Keratinocyte (primary cell): ENCODE measurements at places on chromosomes 3 and 15. TPM values are rescaled to one million over a fixed set of nuclear protein-coding genes. Genes with fewer than 3 reads are reported as not detected.

DNA sequence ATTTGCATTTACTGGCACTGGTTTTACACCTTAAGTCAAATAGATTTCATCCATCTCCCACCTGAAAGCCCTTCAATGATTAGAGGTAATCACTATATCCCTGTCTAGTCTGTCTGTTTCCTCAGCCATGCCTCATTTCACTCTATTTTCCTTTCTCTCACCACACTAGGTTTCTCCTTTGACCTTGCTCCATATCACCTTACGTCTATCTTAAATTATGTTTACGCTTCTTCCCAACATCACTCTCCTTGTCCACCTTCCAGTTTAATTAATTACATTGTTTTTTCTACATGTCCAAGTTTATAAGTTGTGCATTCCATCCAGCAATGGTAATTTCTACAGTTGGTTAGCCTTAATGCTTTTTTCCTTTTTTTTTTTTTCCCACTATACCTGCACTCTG is 396.7 kb upstream of the PDZRN3 start:
- DNase-seq, result no peak

DNA sequence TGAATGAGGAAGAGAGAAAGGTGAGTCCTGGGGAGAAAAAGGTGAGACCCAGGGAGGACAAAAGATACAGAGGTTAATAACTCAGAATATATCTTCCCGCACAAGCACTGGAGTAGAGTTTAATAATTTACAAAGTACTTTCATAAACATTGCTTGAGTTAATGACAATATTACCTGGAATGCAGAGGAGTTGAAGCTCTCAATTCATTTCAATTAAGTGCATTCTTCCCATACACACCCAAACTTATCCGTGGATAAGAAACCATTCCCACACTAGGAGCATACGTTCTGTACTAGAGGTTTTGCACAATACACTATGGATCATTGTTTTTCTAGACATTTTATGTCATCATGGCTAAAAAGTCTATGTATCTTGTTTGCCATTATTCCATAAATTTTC is 23.3 kb upstream of the KNG1 start:
- no peak for DNase-seq

- DNase-seq, result no peak
These were observed 158.0 kb downstream of the CHST2 start for GRCh38 chr3:143277531-143277930.

GRCh38 chr3:152331018-152331541 is 62.4 kb downstream of the MBNL1 start:
- peak; percentile 64 for DNase-seq

- DNase-seq, result peak; percentile 69
These were observed 27.2 kb downstream of the FEM1B start for GRCh38 chr15:68304589-68305337.

GRCh38 chr3:88988906-88989305 is 118.5 kb upstream of the EPHA3 start:
- peak; percentile 21 for DNase-seq

- DNase-seq, result no peak
These were observed 4.3 kb upstream of the TSEN2 start for GRCh38 chr3:12479919-12480427.

DNA sequence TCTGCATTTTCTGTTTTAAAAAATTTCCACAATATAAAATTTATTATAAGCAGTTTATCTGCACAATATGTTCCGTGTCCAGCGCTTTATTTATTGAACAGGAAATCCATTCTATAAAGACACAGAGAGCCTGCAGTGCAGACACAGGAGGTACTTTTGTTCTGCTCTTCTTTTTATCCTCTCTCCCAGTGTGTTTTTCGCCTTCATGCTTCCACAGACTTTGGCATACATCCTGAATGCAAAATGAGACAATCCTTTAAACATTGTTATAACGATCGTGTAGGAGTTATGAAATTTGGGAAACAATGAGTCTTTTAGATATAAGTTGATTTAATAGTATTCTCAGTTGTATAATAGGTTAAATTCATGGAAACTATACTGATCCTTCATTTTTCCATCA is 749.2 kb downstream of the NAALADL2 start:
- no peak for DNase-seq

DNA sequence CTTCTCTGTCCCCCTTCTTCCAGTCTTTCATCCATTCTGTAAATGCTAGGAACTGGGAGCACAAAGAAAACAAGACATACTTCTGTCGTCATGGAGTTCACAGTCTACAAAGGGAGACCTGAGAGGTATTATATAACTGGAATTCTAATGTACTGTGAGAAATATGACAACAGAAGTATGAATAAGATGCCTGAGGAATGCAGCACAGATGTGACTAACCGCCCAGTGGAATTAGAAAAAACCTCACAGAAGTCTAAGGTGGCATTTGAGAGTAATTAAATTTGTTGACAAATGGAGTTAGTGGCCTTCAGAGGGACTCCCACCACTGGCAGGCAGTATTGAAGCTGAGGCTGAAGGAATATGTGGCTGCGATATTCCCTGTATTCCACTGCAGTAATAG is 168.5 kb upstream of the FAM3D start:
- no peak for DNase-seq

- no peak for DNase-seq
These were observed 8.8 kb upstream of the MUC20 start for GRCh38 chr3:195711813-195712534.

DNA sequence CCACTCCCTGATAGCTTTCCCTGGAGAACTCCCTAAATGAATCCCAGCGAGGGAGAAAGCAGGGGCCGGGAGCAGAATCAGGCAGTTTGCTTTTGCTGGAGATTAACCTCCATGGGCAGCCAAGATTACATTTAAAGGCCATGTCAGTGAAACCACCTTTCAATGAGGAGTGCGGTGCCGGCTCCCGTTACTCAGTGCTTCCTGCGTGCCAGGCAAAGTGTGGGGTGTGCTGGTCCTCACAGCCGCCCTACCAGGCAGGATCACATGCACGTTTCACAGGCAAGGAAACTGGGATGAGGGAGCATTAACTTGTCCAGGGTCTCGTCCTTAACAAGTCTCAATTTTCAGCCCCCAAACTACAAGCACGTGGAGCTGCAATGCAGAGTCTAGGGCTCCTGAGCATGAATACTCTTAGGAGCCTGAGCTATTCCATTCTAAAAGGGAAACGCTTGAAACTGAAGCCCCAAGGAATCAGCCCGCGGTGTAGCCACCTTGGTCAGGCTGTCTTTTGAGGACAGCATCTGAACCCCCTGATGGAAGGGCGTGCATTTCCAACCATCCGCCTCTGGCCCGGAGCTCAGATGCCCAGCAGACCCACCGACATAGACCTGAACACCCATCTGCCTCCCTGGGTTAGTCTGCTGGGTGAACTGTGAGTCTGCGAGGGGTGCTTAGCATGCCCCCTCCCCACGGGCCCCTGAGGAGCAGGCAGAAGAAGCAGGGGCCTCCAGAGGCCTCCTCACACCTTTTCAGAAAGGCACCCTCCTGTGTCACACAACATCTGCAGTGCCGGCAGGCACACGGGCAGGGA is 5.6 kb downstream of the IGDCC3 start:
- no peak for DNase-seq

DNA sequence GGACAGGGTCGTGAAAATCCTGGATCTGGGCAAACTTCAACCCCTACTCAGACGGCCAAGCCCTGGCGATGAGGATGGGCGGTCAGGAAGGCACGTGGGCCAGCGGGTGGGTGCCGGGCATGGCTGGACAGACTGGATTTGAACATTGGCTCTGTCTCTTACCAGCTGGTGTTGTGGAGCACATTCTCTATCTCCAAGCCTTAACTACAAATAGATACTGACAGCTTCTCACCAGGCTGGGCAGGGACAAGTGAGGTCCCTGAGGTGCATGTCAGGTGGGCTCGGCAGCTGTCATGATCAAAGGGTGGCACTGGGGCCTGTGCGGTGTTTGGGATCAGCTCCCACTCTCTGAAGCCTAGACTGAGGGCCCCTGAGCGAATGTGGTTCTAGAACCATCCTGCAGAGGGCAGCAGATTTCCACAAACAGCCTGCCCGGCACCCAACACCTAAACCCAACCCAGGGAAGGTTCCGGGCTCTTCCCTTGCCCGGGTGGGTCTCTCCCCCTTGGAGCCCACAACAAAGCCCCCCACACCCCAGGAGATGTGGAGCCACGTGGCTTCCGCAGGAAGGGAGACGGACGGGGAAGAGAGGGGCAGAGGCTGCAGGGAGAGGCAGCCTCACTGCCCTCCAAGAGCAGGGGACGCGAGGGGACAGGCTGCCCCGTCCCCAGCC is 58.4 kb downstream of the RGMA start:
- no peak for DNase-seq

GRCh38 chr3:107313711-107314110 is 63.5 kb upstream of the CCDC54 start:
- DNase-seq, result no peak

DNA sequence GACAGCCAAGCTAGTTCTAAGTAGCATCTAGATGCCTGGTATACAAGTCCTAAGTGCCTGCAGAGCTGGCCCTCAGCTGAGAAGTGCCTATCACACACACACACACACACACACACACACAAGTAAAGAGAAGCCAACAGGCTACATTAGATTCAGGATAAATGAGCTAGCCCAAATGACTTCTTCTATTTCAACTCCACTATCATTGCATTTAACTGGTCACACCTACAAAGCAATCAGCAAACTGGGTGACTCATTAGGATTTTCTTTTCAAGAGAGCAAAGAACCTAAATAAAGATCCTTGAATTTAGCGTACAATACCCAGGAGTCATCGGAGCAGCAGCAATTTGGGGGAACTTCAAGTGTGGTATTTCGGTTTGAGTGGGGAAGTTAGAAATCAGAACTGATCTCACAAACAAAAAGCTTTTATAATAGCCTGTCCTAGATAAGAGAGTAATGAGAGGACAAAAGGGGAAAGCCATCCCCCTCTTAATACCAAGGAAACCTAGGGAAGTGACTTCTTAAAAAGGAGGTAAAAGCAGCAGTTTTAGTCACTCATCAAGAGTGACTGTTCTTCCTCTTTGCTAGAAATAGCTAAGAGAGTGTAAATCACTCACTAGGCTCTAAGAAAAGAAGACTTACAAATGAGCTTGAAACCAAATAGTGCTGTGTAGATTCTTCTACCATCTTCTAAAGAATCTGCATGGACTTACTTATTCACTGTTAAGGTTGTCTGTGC is 112.7 kb downstream of the TNIK start:
- no peak for DNase-seq

- DNase-seq, result no peak
These were observed 331.9 kb downstream of the ULK4 start for GRCh38 chr3:41629986-41630385.

DNA sequence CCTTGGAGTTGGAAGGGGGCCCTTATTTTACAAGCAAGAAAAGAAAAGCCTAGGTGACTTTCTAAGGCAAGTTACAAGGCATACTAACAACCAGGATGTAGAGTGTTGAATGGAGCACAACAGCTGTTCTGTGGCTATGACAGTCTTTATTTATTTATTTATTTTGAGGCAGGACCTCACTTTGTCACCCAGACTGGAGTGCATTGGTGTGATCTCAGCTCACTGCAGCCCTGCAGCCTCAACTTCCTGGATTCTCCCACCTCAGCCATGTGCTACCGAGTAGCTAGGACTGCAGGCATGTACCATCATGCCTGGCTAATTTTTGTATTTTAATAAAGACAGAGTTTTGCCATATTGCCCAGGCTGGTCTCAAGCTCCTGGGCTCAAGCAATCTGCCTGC is 973.4 kb downstream of the ROBO1 start:
- DNase-seq, result no peak

- no peak for DNase-seq
These were observed 42.7 kb upstream of the PRICKLE2 start for GRCh38 chr3:64267721-64268604.

DNA sequence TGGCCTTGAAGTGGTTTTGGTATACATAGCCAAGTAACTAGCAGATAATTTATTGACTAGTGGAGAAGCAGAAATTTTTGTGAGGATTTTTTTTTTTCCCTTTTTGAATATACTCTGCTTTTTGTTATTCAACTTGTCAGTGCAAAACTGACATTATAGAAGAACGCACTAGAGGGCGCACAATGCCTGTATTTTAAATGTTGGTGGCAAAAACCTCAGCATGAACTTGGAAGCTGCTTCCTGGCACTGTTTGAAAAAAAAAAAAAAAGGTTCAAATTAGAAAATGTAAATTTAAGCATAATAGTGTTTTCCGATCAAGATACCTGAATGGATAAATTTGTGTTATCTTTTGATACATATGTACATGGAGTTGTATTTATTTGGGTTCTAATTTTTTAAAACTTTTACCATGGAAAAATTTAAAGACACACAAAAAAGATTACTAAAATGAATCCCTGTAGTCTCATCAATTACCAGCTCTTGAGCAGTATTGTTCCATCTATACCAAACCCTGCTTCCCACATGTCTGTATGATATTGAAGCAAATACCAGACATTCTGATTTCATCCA is 56.0 kb downstream of the SLC25A26 start:
- peak; percentile 21 for DNase-seq

DNA sequence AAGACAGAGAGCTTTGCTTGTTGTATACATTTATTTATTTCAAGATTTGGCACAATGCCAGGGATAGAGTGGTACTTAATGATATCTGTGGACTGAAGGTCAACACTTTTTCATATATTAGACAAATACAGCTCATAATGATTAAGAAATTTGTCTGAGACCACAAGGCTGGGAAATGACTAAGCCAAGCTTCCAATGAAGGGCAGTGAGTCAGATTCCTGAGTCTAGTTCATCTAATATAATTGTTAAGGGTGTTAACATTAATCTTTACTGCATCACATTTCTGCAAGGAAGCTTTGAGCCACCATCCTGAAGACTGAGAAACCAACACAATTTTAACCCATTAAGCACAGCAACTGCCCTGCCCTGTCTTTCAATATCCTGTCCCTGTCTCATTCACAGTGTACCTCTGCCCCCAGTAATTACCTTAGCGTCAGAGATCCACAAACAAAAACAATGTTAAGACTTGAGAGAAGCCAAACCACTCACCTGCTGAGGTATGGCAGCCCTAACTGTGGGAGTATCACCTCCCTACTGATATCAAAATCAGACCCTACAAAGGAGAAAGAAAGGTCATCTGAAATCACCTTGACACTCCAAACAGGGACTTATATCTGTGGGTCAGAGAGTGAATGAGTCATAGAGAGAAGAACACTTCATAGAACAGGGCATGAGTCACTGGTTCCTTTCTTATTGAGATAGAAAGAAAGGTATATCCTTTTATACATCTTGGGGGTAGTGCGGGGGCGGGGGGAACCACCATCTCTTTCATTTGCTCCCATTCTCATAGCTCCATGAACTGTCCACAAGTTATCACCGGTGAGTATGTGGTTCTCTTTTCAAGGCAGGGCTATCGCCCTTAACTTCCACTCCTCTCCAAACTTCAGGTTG is 74.7 kb downstream of the MAGI1 start:
- DNase-seq, result peak; percentile 88

Gene ROBO2
- polyA plus RNA-seq, result 0.30 to 0.49 TPM (median 0.45 TPM) in 3 replicates

Gene IL17RC
- 6.3 to 12.7 TPM (median 7.4 TPM) in 3 replicates for polyA plus RNA-seq

Gene IGF2BP2
- polyA plus RNA-seq, result 8.2 to 21.2 TPM (median 13.7 TPM) in 3 replicates

Gene HRG
- 0.03 TPM in 2 of 3 replicates, not detected in the other for polyA plus RNA-seq

Gene CNTN4
- 0.03 TPM in 1 of 3 replicates, not detected in the others for polyA plus RNA-seq

Gene COLQ
- polyA plus RNA-seq, result 0.22 to 0.79 TPM (median 0.35 TPM) in 3 replicates

Gene CHRD
- not detected in 3 replicates for polyA plus RNA-seq

Gene PARP16
- 1.2 to 3.5 TPM (median 2.1 TPM) in 3 replicates for polyA plus RNA-seq

Gene STAC
- 3.8 to 7.9 TPM (median 7.7 TPM) in 3 replicates for polyA plus RNA-seq

Gene NR1I2
- not detected in 3 replicates for polyA plus RNA-seq

Gene TMEM158
- 2.0 to 3.4 TPM (median 2.0 TPM) in 3 replicates for polyA plus RNA-seq
